Germinal center (tissue), 1 donor: ENCODE measurements at places on chromosomes 1 and 21.

- no peak for DNase-seq
Measured at GRCh38 chr1:23906731-23907130, 6.4 kb downstream of the CNR2 start.

- no peak for DNase-seq
Measured at GRCh38 chr1:51285055-51285454, 45.3 kb downstream of the TTC39A start.

- DNase-seq = no peak
Measured at GRCh38 chr1:161001525-161001924, 19.4 kb downstream of the F11R start.

DNA sequence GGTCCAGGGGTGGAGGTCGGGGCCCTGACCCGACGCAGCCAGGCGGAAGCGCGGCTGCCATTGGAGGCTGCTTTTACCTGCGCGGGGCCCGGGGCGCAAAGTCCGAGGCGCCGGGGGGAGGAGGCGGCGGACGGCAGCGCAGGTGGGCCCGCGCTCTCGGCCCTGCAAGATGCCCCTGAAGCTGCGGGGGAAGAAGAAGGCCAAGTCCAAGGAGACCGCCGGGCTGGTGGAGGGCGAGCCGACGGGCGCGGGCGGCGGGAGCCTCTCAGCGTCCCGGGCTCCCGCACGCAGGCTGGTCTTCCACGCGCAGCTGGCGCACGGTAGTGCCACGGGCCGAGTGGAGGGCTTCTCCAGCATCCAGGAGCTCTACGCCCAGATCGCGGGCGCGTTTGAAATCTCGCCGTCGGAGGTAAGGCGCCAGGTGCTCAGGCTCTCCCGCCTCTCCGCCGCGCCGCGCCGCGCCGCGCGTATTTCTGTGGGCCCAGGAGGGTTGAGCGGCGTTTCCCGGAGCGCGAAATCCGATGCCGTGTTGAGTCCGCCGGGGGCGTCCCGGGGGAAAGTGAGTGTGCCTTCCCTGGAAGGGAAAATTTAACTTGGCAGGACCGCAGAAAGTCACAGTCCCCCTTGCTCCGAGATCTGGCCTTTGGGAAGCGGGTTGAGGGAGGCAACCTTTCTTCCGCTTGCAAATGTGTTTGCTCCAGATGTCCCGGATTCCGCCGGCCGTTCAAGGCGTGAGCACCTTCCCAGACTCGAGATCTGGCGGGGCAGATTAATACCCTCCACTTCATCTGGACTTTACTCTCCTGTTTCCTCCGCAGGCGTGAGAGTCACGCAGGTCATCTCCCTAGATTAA lies at the start of gene GIPC2:
GIPC2 (plus strand) TSS at position 41 of the 853 bp plus-strand sequence; CDS start at position 170, 129 bp downstream.
- DNase-seq = peak; percentile 22

- peak; percentile 42 for DNase-seq
Measured at GRCh38 chr1:150612014-150612345, 17.4 kb downstream of the ENSA start.
